ENCODE measurements at places on chromosomes 13 and 19. TPM values are rescaled to one million over a fixed set of nuclear protein-coding genes. Genes with fewer than 3 reads are reported as not detected.

GRCh38 chr13:39682788-39683187 lies 27.3 kb downstream of the COG6 start:
- DNase-seq: no peak

Gene PPFIA3
- total RNA-seq: 4.8 TPM

DNA sequence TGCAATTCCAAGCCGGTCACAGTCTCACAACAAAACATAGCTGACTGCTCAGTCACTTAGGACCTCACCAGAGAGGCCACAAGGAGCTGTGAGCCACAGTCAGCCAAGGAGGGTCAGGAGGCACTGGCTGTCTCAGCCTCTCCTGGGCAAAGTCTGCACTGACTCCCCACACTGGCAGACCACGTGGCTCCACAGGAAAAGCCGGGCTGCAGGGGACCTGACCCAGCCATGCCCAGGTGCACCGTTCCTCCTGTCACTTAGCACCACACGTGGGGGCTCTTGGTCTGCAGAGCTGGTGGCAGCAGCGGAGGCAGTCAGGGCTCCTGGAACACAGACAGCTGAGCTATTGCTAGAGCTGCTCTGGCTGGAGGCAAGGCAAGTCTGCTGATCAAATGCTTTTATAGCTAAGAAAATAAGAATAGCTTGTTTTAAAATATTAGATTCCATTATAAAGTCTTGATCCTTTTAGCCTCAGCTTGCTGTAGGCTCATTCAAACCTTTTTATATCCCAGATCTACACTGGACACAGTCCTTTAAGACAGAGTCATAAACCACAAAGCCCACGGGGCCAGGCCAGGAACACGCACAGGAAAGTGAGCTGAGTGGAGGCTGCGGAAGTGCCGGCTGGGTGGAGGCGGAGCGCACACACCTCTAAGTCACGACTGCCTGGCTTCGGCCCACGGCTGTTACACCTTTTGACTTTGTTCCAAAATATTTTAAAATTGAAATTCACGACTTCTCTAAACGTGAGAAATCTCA lies 744.1 kb downstream of the UQCRFS1 start:
- DNase-seq: no peak

DNA sequence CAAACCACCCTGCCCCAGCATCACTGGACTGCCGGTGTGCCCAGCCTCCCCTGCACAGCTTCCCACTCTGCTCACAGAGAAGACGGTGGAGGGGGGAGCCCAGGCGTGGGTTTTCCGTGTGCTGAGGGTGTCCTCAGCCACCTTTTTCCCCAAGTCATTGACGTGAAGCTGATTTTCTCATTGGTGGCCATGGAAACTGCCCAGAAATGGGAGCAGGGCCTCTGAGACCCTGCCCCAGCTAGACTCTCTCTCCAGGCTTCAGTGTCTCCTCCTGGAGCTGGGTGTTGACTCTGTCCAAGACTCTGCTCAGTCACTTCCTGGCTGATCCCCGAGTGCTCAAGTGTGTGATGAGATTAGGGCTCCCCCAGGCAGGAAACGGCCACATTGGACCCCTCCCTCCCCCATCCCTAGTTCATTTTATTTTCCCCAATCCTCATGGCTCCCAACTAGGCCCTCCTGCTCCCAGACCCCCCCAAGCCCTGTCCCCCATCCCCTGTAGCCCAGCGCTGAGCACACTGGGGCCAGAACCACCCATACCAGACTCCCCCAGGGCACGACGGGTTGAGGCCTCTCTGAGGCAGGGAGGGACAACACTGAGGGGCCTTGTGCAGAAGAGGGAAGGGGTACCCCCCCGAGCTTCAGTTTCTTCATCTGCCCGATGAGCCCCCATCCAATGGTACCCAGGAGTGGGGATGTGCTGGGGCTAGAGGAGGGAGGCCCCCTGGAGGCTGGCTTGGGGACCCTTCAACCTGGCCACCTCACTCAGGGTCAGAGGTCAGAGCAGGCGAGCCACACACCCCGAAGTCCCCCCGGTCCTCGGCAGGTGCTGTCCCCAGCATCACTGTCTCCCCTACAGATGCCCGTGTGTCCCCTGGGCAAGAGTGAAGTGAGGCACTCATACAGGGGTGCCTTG lies 1.2 kb upstream of the F2RL3 start:
- no peak for DNase-seq

- no peak for DNase-seq
These were observed 5.4 kb upstream of the CAMSAP3 start for GRCh38 chr19:7590256-7590655.

GRCh38 chr13:110301083-110301482 lies 5.9 kb downstream of the COL4A1 start:
- DNase-seq: no peak

Gene SIGLEC5
- total RNA-seq: 1.0 TPM

DNA sequence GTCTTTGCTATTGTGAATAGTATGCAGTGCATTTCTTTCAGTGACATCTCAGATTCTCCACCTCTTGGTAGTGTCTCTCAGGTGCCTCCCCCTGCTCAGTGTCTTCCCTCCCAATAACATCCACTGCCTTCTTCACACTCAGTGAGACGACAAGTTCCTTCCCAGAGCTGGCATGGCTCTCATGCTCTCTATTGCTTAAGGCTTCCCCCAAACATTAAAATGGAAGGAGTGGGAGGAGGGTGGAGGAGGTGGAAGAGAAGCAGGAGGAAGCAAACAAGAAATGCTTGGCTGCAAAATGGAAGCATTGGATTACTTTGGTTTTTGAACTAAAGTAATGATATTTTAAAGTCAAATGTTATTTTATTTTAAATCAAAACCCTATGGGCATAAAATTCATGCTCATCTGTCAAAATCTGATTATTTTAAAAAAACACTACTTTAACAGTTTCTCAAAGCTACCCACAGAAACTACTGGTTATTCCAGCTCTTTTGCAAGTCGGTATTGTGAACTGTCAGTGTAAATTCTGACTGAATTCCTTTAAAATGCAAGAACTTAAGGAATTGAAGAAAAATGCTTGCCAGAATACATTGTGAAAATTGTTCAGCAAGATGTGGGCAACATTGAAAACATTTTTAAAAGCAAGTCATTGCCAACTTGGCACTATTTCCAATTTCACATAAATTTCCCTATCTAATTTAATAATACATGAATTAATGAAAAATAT lies 727.6 kb upstream of the ARGLU1 start:
- DNase-seq: no peak

- DNase-seq: no peak
These were observed 943.0 kb upstream of the PCDH9 start for GRCh38 chr13:68173111-68173510.

Gene CALR3
- total RNA-seq: not detected

Gene RUBCNL
- 18.3 TPM for total RNA-seq

- DNase-seq: no peak
These were observed 654 bp downstream of the CEP89 start for GRCh38 chr19:32971012-32971595.
